ENCODE measurements at places on chromosomes 13 and 19.

DNA sequence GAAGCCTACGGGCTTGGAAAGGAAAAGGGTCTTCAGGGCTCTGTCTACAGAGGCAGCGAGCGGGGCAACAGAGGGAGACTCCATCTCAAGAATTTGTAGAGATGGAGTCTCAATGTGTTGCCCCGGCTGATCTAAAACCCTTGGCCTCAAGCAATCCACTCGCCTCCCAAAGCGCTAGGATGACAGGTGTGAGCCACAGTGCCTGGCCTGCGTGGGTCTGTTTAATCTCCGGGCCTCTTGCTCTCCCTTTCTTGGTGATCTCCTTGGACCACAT lies 8.1 kb downstream of the RPS9 start:
- DNase-seq = no peak

DNA sequence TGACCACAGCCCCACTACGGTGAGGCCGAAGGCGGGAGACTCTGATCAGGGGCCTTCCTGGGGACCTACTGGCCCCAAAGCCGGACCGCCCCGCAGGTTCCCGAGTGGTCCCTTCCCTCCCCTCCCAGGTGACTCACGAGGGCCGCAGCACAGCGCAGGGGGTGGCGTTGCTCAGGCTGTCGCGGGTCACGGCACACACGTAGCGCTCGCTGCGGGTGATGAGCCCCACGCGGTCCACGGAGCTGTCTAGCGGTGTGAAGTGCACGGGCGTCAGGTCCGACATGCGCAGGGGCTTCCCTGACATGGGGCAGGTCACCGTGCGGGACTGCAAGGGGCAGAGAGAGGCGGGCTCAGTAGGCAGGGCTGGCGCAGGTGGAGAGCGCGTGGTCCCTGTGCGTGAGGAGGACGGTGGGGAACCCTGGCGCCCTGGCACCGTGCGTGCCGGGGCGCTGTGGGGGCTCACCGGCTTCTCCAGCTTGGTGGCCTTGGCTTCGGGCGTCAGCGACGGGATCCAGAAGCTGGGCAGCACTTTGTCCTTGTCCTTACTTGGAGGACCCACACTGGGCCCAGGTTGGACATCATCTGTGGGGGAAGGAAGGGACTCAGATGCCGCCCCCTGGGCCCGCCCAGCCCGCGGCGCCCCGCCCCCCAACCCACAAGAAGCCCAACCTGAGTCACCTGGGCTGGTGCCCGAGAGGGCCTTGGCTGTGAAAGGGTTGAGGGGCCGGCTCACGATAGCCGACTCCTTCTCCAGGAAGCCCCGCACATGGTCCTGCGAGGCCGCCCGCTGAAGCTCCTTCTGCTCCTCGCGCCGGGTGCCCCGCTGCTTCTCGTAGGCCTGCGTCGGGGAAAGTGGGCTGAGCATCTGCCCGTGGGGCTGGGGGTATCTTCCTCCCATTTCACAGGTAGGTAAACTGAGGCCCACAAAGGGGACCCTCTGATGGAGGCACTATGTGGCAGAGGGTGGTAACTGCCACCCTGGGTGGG lies 23.7 kb downstream of the NOSIP start:
- no peak for DNase-seq

- peak; percentile 34 for DNase-seq
These were observed 52.0 kb downstream of the TDRD3 start for GRCh38 chr13:60448907-60449510.

DNA sequence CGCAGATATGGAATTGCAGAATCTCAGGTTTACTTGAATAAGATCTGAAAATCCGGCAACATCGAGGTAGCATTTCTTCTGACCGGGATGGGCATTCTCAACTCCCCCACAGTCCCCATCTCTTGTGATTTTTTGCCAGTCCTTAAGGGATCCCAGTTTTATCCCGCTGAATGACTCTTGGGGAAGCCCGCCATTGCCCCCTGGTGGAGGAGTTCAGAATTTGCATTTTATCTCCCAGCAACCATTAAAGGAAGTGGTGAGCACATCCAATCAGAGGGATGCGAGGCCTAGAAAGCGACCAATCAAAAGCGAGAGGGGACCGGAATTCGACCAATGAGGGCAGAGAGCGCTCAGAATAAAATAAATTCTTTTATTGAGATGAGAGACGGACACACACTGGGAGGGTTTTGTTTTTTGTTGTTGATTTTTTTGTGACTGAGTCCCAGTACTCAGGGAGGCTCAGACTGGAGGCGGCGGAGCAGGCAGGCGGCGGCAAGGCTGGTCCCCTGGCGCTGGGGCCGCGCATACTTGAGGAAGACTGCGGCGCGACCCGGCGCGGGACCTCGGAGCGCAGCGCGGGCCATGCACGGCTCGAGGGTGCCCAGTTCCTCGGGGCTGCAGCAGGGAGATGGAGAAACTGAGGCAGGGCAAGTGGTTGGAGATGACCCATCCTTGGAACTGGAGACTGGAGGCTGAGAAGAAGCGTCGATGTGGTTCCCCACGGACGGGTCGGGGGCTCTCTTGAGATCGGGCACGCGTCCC lies 3.9 kb upstream of the TTC9B start:
- peak; percentile 93 for DNase-seq

- no peak for DNase-seq
These were observed 488.1 kb downstream of the COG6 start for GRCh38 chr13:40143559-40143958.

- no peak for DNase-seq
These were observed 224.2 kb upstream of the STARD13 start for GRCh38 chr13:33509642-33510229.

- DNase-seq = no peak
These were observed 235.6 kb upstream of the SOX21 start for GRCh38 chr13:94947965-94948371.

DNA sequence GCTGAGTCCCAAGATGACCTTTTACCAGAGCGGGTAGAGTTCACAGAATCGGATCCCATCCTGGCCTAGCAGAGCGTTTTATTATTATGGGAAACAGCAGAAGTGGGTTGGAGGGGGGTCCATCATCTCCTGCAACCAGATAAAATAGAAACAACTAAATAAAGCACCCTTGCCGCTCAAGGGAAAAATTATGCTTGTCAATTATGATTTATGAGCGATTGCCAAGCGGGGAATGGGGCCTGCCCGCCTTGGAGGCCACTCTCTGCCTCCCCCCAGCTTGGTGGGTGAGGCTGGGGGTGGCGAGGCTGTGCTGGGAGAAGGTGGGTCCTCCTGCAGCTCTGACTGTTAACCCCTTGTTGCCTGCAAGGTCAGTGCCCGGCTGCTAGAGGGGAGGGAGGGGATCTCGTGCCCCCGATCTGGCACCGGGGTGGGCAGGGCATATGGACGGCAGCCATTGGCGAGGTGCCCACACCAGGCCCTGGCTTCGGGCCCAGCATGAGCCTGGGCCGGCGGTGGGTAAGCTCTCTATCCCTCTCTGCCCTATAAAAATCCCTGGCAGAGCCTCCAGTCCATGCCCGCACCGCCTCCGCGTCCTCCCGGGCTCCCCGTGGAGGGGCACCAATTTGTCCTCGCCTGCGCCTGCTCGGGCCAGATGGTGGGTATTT lies 129.1 kb downstream of the URI1 start:
- no peak for DNase-seq

DNA sequence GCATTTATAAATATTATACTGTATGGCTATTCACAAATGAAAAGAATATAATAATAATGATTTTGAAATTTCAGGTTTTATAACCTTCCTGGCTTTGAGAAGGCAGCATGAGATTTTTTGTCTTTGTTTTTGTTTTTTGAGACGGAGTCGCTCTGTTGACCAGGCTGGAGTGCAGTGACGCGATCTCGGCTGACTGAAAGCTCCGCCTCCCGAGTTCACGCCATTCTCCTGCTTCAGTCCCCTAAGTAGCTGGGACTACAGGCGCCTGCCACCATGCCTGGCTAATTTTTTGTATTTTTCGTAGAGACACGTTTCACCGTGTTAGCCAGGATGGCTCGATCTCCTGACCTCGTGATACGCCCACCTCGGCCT lies 64.1 kb downstream of the ZNF429 start:
- peak; percentile 86 for DNase-seq

DNA sequence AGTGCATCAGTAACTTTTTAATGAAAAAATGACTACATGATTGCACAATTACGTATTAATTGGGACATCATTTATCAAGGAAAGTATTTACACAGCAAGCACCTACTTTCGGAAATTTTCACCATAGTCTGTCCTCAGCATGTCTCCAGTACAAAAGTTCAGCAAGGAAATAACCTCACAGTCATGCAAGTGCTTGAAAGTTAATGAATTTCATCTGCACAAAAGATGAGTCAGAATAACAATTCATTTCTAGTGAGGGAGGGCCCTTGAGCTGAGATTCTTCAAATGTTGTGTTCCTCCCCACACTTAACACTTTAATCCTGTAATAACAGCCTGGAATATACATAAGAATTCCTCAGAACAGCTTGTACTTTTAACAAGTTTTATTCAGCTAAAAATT lies 49.0 kb upstream of the OXGR1 start:
- DNase-seq = no peak

DNA sequence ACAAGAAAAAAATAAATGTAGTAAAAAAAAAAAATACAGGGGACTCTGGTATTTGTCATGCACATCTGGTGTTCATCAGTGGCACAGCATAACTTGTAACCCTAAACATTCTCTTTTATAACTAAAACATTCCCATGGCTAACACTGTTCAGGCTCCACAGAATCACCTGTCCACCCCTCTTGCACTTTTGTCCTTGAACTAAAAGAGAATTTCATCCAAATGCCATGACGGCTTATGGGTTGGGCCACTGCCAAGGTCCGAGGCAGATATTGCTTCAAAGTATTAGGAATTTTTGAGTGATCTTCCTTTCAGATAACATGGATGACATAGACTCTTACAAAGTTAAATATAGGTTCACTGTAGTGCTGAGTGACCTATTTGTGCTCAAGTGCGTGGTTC lies 25.7 kb upstream of the SERP2 start:
- DNase-seq = no peak

DNA sequence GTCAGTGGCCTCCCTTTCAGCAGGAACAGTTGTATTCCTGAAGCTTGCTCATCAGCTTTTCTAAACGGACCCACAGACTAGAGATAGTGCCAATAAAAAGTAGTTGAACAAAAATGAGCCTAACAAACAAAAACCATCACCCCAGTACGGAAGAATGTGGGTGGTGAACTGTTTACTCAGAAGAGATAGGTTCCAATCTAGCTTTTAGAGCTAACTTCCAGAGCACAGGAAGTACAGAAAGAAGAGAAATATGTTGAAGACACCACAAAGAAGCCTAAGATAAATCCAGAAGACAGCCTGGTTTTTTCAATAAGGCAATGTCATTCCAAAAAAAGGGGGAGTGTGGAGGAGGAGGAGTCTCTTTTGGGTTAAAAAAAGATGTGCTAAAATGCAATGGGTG lies 2.8 kb upstream of the LMO7 start:
- no peak for DNase-seq

DNA sequence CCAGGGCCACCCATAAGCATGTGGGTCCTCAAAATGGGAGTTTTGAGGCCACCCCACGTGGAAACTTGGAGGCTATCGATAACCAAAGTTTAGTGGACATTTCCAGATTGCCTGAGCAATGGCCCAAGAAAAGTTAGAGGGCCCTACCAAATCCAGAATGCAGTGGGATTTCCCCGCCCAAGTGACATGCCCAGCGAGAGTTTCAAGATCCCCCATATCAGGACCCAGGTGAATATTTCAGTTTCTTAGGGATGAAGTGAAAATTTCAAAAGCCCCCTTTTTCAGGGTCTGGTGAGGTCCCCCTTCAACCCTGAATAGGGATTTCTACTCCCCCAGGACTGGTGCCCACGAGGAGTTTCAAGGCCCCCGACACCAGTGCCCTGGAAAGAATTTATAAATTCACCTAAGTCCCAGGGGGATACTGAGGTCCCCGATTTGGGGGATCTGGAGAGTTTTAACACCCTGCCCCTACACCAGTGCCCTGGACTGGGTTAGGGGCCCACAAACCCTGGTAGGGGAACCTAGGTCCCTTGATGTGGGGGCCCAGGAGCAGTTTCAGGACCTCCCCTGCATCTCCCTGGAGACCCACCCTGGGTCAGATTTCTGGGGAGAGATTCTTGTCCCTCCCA lies 695 bp downstream of the BST2 start:
- no peak for DNase-seq

GRCh38 chr19:4935444-4935843 lies 26.1 kb downstream of the UHRF1 start:
- no peak for DNase-seq

GRCh38 chr19:35048911-35049411 lies 7.4 kb downstream of the HPN start:
- no peak for DNase-seq

DNA sequence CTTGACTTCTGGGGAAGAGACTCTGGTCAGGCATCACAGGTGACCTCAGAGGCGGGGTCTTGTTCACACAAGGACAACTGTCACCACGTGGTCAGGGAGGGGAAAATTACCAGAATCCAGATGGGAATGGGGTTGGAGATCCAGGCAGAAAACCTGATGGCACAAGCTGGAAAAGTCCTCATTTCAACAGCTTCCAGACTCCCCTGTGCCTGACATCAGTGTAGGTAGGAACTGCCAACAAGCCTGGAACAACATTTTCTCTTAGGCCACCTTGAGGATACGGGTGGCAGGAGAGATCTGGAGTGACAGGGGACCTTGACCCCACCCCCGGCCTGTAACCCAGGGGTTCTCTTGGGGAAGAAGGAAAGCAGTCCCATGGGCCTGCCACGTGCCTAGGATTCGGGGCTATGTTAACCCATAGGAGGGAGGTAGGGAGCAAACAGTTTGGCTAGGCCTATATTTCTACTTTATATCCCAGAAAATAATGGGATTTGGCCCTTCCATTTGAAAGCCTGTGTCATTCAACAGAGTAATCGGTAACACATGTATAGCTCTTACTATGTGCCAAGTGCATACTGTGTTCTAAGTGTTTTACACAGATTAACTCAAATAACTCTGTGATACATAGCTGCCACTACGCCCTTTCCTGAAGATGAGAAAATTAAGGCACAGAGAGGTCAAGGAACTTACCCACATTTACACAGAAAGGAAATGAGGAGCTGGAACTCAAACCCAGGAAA lies 44.9 kb upstream of the C13orf42 start:
- no peak for DNase-seq

DNA sequence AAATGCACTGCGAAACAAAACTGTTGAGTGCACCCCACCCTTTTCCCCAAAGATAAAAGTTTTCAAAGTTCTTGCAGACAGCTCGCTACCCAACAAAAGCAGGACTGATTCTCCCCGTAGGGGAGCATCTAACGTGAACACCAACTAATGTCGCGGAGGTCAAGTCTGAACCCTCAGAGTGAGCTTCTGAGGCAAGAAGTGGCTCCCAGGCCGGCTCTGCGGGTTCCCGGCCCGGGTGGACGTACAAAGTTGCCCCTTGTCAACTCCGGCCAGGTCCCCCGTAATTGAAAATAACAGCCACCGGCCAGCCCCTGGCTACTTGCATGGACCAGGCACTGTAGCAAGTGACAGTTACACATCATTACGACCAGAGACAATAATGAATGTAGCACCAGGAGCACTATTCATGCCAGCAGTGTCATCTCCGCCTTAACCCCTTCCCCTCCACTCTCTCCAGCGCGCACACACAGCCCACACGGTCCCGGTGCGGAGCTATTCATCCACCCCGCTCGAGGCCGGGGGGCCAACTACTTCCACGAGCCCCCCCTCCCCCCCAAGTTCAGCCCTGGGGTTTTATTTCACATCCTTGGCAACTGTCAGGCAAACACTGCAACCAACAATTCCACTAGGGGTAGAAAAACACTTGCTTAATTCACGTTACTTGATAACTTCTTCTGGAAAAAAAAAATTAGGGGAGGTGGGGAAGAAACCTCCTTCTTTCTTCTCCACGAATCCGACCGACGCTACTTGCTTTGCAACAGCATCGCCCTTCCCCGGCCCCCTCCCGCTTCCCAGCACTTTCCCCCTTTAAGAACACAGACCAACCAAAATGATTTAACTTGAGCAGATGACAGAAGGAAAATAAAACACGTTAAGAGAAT lies 1.2 kb downstream of the KLF12 start:
- DNase-seq = peak; percentile 74

- DNase-seq = no peak
These were observed 3.3 kb upstream of the LPAR2 start for GRCh38 chr19:19631346-19631745.

Measured in common myeloid progenitor, CD34-positive (primary cell).